ENCODE measurements at places on chromosomes 6 and 20.

GRCh38 chr6:85252552-85252951 is 197.3 kb upstream of the NT5E start:
- no peak for DNase-seq

DNA sequence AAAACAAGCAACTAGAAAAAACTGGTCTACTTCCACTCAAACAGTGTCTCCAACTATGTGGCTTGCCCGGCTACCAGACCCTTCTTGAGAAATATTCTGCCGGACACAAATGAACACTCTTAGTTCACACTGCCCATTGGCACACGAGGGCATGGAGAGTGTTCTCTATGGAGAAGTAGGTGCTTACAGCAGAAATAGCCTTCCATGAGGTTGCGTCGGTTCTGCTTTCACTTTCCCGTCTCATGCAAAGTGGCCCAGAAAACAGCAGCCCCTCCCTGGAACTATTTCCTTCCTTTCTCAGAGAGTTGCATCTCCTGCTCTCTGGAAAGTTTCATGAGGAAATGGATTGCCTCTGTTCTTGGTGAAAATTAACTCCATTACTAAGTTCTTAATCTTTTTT is 9.5 kb upstream of the HLA-DOA start:
- DNase-seq = peak; percentile 43

GRCh38 chr20:3927486-3928291 is 38.5 kb downstream of the PANK2 start:
- DNase-seq = peak; percentile 91

GRCh38 chr6:122825163-122825562 is 36.1 kb downstream of the SMPDL3A start:
- DNase-seq = no peak

- no peak for DNase-seq
Measured at GRCh38 chr6:67433124-67433523, 1202.0 kb upstream of the ADGRB3 start.

- no peak for DNase-seq
Measured at GRCh38 chr6:143928853-143929252, 64.6 kb downstream of the ZC2HC1B start.

- no peak for DNase-seq
Measured at GRCh38 chr6:169719117-169719516, 5.2 kb downstream of the PHF10 start.

GRCh38 chr6:123091896-123092271 is 95.8 kb downstream of the CLVS2 start:
- no peak for DNase-seq

- DNase-seq = no peak
Measured at GRCh38 chr6:131107151-131107550, 28.1 kb upstream of the AKAP7 start.

DNA sequence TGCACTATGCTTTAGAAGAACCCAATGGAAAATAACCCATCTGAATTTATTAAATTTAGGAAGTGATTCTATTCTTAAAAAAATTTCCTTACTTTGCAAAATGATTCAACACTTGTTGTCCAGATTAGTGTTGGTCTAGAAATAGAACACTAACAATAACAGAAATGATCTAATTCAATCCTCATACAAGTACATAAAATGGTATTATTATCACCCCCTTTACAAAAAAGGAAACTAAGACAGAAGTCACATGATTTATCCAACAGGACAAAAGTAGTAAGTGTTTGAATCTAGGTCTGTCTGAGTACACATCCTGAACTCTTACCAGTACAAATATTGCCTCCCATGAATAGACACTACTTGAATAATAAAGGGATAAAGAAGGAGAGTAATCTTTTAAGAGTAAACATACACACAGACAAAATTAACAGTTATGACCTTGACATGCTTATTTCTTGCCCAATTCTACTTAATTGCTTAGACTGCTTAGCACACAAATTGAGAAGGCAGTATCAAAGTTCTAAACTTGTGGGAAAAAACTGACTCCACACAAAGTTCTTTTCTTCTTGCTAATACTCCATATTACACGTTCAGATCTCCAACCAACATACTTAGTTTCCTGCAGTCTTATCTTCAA is 195.4 kb upstream of the RUNX2 start:
- DNase-seq = peak; percentile 48

DNA sequence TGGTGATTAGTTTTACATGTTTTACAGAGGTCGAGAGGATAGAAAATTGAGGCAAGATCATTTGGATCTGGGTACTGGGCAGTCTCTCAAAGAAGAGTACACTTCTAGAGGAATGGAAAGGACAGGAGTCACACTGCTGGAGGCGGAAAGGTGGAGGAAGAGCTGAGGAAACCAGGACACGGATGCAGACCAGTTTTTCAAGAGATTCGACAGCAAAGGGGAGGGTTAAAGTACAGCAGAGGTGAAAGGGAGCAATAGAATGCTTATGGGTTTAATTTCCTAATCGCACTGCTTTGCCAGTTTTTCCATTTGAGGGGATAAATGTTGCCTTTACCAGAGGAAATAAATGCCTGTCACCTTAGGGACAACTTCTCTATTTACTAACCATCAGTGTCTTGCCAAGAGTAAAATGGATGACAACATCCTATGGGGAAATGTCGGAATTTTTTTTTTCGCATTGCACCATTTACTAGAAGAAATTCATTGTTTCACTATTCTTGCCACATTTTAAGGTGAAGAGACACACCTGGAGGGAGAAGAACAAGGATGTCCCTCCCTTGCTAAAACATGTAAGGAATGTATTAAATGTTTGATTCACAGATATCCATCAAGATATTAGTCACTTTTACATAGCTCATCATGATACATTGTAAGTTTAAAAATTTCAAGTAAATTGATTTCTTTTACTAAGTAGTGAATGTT is 226.6 kb downstream of the COL12A1 start:
- DNase-seq = no peak

DNA sequence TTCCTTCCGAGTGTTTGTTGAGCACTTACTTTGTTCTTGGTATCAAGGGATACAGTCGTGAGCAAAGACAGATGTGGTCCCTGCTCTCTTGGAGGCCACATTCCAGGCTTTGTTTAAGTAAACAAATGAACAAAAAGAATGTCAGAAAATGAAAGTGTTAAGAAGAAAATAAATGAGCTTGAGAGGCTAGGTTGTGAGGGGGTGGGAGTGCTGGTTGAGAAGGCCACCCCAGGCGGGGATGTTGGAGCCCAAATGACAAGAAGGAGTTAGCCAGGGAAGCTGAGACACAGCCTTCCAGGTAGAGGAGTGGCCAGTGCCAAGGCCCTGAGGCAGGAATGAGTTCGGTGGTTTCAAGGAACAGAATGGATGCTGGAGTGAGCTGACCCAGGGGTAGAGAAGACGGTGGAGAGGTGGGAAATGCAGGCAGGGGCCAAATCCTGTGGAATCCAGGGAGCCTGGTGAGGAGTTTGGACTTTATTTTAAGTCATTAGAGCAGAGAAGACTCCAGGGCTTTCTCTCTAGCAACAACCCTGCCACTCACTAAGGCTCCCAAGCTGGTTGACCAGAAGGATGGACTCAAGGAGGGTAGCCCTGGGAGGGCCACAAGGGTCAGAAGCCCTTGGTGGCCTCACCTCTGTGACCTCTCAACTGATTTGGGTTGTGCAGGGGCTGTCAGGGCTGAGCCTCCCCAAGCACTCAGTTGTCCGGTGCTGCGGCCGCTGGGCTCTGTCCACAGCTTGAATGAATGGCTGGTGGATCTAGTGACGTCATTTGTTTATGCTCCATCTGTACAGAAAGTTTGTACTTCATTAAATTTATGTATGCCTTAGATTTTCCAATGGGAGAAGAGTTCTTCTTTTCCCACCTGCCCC is 66.0 kb upstream of the STX16 start:
- no peak for DNase-seq

DNA sequence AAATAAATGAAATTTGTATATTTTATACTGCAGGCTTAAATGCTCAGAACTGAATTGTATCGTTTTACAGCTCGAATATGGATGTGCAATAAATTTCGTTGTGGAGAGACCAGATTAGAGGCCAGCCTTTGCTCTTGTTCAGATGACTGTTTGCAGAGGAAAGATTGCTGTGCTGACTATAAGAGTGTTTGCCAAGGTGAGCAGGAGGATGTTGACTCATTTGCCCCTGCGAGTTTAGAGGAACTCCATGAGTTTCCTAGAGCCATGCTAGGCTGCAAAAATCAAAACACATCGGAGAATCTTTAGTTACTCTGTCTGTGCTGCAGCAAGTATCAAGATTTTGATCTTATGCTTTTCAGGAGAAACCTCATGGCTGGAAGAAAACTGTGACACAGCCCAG is 15.4 kb downstream of the ENPP3 start:
- DNase-seq = no peak

DNA sequence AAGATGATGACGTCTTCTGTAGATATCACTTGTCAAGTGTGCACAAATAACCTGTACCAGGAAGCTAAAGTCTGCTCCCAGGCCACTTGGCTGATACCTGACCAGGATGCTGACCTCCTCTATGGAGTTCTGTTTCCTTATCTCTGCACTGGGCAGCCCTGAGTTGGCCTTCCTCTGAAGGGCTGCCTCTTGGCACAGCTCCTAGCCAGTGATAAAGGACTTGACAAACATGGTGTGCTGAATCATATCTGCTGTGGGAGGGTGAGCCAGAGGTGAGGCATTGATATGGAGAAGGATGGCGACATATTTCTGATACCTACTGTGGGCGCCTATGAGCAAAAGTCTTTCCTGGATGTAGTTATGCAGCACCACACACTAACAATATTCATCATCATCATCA is 32.8 kb upstream of the FOXA2 start:
- DNase-seq = no peak

GRCh38 chr6:35015996-35016395 is 125.1 kb downstream of the TCP11 start:
- peak; percentile 47 for DNase-seq

DNA sequence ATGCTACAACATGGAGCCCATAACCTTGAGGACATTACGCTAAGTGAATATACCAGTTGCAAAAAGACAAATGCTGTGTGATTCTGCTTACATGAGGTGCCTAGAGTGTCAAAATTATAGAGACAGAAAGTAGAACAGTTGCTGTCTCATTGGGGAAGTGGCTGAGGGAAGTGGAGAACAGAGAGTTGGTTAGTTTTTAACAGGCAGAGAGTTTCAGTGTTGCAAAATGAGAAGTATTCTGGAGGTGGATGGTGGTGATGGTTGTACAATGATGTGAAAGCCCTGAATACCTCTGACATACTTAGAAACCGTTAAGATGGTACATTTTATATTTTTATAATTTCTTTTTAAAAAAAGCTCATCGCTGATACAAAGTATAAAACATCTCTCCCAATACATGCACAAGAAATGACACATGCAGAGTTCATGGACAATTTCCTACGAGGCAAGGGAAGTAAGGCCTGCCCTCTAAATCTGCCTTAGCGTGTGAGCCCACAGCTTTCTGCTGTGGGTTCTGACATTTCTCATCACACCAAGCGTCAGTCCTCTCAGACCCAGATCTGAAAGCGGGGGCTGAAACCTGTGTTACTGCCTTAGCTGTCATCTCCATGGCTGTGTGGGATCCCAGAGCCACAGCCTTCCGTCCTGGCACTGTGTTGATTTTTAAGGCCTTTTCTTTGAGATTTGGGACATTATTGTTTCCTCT is 126.0 kb downstream of the RNASET2 start:
- no peak for DNase-seq

DNA sequence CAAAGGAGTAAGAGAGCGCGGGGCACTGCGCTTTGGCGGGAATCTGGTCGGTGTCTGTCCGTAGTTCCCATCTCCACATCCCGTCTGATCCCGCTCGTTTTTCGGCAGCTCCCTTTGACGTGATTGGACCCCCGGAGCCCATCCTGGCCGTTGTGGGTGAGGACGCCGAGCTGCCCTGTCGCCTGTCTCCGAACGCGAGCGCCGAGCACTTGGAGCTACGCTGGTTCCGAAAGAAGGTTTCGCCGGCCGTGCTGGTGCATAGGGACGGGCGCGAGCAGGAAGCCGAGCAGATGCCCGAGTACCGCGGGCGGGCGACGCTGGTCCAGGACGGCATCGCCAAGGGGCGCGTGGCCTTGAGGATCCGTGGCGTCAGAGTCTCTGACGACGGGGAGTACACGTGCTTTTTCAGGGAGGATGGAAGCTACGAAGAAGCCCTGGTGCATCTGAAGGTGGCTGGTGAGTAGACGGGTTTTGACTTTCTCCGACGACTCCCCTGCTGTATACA is 1.4 kb downstream of the BTN1A1 start:
- no peak for DNase-seq

GRCh38 chr6:48099713-48100587 is 11.0 kb downstream of the PTCHD4 start:
- no peak for DNase-seq

DNA sequence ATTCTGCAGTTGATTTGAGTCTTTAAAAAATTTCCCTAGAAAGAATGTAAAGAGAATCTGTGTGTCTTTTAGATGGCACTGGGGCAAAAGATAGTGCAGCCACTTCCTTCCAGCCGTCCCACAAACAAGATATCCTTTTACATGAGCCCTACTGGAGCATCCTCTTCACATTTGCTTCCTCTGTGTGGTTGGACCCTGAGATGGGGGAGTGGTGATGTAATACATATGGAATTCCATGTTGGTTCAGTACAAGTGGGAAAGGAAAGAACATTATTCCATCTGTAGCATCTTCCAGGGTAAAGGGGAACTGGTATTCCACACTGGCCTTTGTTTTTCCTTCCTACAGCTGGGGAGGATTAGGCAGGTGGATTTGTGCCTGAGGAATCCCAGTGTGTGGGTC is 78.9 kb upstream of the ISM1 start:
- DNase-seq = peak; percentile 75

GRCh38 chr6:42120895-42121865 is 21.2 kb downstream of the C6orf132 start:
- peak; percentile 55 for DNase-seq

DNA sequence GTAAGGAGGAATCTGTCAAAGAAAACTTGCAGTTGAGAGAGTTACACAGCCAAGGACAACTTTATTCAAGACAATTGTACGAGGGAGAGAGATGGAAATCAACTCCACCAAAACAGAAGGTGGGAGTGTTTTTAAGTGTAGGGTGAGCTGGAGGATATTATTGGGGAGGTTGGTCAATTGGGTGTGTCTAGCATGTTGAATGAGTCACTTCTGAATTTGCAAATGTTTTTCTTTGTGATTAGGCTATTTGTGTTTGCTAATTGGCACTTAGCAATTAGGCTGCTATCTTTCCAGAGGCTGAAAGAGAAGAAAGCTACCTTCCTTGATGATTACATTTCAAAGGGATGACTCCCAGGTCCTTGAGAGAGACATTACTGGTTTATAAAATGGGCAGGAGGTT is 441.1 kb downstream of the MEI4 start:
- DNase-seq = no peak

DNA sequence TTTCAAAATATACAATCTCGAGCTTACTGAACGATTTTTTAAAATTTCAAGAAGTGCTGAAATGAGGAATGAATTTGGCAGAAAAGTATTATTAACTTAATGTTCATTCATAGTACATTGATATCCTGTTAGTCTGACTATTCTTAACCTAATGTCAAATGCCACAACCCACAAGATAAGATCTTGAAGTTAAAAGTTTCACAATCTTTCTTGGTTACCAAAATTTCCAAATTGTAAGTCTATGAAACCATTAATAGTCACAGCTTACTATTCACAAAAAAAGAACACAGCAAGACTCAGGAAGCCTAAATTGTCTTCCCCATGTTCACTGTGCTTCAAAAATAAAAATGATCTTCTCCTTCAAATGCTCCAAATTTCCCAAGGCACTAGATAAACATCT is 71.3 kb downstream of the HACE1 start:
- peak; percentile 12 for DNase-seq

Measured in myocyte (in vitro differentiated cells).